ENCODE measurements at places on chromosomes 2 and 18.

- no peak for DNase-seq
Measured at GRCh38 chr2:14737201-14737600, 104.7 kb downstream of the LRATD1 start.

- no peak for DNase-seq
Measured at GRCh38 chr2:121596221-121597080, 52.8 kb downstream of the CLASP1 start.

DNA sequence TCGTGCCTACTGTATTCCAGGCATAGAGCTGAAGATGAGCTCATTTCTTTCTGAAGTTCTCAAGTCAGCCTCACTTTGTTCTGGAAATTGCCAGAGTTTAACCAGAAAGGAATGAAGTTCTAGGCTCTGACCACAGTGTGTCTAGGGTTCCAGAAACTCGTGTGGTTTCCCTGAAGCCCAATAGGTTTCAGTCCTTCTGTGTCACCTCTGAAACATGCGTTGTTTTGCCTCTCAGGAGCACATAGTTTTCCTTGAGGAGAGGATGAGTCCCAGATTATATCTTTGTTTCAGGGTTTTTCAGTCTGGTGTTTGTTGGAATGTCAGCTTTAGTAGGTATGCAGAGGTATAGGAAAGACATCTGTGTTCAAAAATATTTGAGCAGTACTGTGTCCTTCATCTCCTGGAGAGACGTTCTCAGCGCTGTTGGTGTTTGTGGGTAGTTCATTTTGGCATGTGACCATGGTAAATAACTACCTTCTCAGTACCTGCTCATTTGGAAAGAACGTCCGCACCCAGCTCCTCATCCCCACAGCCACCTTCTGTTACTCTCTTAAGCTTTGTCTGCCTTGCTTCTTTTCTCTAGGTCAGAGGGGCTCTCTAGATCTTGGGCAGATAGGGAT is 56.6 kb downstream of the RALBP1 start:
- DNase-seq, result no peak

- DNase-seq, result peak; percentile 38
Measured at GRCh38 chr18:62131301-62131909, 55.5 kb downstream of the PIGN start.

DNA sequence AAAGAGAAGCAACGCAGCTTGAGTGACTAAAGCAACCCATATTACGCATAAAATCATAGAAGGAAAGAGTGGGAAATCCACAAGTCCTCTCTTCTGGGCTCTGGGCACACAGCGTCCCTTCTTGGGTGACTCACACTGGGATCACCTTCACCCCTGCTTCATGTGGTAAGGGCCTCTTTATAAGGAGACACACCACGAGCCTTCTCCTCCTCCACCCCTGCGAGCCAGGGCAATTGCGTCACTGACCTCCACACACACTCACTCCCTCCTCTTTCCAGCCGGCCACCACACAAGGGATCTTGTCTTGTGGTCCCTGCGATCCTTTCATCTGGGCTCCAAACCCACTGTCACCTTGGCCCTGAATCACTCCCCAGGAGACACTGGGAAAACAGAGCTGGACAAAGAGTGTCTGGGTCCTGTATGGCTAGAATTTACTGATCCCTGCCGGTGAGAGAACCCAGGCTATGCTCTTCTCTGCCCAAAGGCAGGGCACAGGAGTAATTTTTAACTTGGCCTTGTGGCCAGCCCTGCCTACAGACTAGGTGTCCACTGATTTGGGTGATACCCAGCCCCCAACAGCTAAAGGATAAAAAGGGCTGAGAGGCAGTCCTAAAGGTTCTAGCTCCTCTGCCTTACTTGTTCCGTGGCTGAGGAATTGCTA is 35.3 kb downstream of the NHEJ1 start:
- DNase-seq, result no peak

GRCh38 chr2:224343226-224343625 is 58.7 kb downstream of the FAM124B start:
- DNase-seq, result no peak

DNA sequence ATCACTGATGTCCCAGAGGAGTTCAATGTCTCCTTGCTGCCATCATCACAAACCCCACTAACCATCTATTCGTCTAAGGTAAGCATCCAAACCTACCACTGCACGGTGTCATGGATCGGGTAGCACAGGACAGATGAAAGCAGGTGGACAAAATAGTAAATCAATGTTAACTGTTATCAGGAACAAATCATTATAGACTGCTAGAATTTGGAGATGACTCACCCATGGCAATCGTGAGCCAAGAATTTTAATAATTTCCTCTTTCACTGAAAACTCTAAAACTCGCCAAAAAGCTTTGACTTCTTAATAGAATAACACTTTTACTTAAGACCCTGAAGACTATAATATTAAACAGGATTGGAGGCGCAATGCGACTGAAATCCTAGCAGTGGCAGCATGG is 33.7 kb upstream of the BZW1 start:
- DNase-seq, result no peak

- no peak for DNase-seq
Measured at GRCh38 chr18:34648269-34648985, 61.7 kb upstream of the DTNA start.

GRCh38 chr2:101991721-101992145 is at the start of gene IL1R2:
IL1R2 (plus strand) TSS chr2:101991960; CDS start chr2:102008576, 16,616 bp downstream.
- no peak for DNase-seq

DNA sequence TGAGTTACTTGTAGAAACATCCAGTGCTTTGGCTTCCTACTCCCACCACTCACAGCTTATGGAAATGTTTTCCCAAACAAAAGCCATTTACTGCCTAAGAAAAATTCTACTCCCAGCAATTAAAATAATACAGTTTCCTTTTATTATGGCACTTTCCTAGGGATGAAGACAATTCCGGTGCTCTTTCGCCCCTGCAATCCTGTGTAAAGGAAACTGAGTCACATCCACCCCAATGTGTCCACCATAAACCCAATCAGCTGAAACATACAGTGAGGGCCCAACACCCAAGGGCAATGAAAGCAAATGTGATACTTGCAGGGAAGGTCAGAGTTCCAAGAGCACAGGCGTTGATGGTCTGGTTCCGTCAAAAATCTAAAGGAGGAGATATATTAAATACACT is 62.0 kb upstream of the ST3GAL5 start:
- DNase-seq, result no peak

DNA sequence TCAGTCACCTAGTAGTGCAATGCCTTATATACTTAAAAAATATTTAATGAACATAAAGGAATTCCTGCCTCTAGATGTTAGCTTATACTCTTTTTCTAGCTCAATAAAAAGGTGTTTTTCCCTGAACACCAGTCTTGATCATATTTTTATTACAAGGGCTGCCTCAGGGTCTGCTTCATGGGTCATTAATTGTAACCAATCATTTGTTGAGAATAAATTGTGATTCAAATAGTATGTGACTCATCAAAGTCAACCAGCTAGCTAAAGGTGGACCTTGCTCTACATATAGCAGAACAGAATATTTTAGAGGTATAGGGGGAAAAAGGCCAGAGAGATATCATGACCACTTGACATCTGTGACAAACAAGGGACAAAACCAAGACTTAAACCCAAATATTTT is 114.0 kb downstream of the PIK3C3 start:
- DNase-seq, result no peak

DNA sequence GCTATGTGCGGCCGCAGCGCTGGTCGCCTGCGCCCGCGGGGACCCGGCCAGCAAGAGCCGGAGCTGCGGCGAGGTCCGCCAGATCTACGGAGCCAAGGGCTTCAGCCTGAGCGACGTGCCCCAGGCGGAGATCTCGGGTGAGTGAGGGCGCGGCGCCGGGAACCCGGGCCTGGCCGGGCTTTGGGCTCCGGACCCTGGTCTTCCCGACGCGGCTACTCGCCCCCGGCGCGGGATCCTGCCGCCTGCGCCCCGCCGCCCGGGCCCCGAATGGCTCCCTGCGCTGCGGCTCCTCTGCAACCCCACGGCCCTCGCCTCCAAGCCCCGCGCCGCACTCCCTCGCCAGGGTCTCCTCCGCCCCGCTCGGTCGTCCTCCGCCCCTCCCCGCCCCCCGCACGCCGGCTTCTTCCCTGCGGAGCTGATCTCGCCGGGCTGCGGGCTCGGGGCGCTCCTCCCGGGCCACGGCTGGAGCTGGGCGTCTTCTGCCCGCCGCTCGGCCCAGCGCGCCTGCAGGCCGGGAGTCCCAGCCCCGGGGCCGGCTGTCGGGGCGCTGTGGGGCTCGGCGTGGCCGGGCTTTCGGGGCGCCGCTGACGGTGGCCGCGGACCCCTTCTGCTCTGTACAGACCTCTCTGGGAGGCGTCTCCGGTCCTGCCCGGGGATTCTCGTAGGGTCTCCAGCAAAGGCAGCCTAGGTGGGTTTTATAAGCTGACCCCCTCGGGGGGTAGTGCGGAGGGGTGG is 652 bp downstream of the GPC1 start:
- no peak for DNase-seq

DNA sequence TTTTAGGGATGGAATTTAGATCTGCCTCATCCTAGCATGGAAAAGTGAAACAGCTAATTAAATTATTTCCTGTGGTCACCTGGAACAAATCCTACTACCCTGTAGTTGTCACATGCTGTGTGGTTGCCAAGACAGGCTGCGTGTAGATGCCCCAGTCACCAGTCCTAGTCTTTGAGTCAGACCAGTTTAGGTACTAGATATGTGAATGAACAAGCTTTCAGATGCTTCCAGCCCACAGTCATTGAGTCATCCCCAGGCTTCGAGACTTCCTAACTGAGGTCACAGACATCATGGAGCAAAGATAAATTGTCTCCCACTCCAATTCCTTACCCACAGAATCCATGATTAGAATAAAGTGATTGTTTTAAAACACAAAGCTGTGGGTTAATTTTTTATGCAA is 35.8 kb upstream of the GRB14 start:
- DNase-seq, result no peak

DNA sequence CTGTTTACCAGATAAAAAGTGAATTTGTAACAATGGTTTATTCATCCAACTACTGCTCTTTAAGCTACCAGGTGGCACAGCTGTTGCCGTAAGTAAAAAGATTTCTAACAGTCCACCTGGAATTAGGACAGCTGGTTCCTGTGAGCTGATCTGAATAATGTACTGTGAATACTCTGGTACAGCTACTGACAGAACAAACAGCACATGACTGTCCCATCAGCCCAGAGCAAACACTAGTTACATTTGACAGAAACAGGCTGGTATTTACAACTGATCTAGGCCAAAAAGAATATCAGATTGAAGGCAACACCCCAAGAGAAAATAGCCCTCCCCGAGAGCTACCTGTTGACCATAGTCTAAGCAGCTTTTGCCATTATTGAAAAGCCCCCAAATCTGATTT is 840.4 kb downstream of the CPS1 start:
- no peak for DNase-seq

DNA sequence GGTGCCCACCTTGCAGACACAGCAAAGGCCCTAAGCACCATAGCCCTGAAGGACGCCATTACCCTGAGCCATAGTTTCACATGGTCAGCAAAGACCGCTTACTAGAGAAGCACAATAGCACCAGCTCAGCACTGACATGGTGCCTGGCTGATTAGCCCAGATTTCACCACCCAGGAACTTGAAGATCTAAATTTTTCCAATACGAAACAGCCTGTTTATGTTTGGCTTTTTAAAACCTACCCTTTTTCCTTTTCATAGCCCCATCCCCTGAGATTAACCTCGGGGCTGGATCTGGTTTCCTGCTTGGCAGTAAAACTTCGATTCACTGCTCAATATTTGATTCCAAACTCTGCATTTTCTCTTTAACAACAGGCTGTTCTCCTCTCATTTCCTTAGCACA is 158.5 kb upstream of the PID1 start:
- DNase-seq, result no peak

- no peak for DNase-seq
Measured at GRCh38 chr2:170521299-170521698, 193.8 kb upstream of the SP5 start.

GRCh38 chr2:119126650-119127049 is 31.9 kb downstream of the C1QL2 start:
- no peak for DNase-seq
